ENCODE measurements at places on chromosomes 3 and 15.

DNA sequence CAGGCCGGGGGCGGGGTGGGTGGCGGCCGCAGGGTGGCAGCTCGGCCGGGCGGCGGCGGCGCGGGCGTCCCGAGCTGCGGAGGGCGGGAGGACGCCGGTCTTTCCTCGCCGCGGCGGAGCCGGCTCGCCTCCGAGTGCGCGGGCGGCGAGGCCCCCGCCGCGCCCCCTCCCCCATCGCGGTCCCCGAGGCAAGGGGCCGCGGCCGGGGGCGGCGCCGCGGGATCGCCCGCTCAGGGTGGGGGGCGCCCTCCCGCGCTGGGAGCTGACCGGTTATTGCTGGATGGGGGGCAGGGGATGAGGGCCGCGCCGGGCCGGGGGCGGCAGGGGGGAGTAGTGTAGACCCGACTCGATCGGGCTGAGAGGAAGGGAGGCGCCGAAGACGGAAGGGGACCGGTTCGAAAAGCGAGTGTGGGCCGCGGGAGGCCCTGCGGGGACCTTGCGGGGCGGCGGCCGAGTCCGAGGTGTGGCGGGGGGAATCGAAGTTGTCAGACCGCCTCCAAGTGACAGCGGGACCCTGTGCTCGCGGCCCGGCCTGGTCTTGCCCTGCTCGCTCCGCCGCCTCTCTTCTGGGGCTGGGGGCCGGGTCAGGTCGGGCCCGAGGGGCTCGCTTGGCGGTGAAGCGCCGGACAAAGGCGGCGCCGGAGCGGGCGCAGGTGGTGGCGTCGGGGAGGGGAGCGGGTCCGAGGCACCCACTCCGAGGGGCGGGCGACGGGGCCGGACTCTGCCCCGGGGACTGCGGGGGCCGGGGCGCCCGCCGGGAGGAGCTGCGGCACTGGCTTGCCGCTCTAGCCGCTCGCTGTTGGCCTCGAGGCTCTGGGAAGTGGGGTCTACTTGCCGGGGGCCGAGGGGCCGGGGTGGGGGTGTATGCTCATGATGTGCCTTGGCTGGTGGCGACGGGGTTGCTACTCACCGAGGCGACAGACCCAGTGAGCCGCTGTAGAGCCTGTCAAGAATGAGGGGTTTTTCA, 1.1 kb downstream of the BAHD1 start:
- peak; percentile 16 for DNase-seq

GRCh38 chr3:61668317-61668864, 107.0 kb downstream of the PTPRG start:
- DNase-seq, result no peak

DNA sequence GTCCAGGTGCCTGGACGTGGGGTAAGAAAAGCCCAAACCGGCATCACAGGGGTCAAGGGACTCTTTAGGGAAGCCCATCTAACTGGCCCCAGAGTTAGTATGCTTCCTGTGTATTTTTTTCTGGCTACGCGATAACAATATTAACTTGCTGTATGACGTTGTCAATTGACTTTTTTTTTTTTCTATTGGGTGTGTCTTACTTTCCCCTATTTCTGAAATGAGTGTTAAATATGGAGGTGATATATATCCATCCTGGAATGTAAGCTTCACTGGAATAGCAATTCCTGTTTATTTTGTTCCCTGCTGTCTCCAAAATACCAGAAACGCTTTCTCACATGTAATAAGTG, 598 bp upstream of the GMNC start:
- DNase-seq, result no peak

DNA sequence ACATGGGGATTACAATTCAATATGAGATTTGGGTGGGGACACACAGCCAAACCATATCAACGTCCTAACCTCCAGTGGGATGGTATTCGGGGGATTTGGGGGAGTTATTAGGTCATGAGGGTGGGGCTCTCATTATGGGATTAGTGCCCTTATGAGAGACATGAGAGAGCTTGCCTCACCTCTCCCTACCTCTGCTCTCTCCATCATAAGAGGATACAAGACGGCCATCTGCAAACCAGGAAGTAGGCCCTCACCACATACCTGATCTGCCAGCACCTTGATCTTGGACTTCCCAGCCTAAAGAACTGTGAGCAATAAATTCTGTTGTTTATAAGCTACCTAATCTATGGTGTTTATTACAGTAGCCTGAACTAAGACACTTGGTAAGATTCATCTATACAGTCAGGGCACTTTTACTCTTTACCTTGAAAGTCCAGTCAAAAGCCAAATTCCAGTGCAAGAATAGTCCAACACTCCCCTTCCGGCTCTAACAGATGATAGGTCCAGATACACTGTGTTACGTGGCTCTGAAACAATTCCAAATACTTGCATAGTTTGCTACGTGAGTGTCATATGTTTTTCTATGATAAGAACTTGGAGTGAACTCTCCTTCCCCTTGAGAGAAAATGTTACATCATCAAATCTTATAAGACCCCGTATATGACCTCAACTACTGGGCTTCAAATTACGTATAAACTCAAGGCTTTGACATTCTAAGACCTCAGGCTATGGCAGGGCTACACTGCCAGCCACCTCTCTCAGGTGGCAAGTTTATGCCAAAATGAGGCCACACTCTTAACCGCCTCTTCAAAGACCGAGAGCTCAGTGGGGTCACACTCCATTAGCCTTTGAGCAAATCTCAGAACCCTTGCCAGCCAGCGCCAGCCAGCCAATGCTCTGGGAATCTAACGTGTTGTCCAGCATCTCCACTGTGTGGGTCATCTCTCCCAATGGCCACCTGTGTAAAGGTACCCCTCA, 129.9 kb downstream of the XXYLT1 start:
- DNase-seq, result no peak

DNA sequence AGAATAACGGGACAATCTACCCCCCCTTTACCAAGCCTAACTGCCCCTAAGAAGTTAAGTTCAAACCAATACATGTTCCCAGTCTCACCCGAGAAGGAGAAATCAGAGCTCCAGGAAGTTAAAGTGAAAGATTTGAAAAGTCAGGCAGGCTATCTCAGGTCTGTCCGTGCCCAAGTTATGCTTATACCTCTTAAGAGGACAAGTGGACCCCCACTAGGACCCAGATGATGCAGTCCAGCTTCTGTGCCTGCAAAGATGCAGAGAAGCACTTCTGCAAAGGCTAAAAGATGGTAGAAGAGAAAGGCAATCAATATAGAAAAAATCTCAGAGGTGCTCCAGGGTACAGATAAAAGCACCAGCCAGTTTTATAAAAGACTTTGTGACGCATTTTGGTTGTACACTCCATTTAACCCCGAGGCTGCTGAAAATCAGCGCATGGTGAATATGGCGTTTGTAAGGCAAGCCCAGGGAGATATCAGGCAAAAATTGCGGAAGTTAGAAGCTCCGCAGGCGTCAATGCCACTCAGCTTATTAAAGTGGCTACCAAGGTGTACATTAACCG, 9.8 kb upstream of the SLC9C1 start:
- DNase-seq, result no peak

DNA sequence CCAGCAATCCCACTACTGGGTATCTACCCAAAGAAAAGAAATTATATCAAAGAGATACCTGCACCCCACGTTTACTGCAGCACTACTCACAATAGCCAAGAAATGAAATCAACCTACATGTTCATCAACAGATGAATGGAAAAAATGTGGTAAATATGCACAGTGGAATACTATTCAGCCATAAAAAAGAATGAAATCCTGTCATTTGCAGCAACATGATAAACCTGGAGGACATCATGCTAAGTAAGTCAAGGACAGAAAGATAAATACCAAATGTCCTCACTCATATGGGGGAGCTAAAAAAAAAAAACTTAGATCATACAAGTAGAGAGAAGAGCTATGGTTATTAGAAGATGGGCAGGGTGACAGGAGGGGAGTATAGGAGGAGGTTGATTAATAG, 9.1 kb downstream of the ZBTB11 start:
- DNase-seq, result no peak

- no peak for DNase-seq
These were observed 283.8 kb downstream of the ZPLD1 start for GRCh38 chr3:102718651-102719050.

DNA sequence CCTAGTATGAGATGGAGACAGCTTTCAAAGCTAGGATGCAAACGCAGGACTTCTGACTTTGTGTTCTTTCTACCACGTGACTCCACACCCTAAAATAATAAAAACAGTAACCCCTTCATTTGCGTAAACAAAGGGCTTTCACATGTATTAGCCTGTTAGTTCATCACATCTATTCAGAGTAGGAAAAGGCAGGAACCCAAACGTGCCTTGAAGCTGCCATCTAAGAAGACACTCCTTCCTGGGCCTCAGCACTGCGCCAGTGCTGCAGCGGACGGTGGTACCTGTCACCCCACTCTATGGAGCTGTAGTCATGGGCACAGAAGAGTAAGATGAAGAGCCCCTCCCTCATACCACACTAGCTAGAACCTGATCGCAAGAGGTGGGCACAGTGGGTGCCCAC, 34.3 kb downstream of the PLD1 start:
- DNase-seq, result no peak

- DNase-seq, result no peak
These were observed 25.7 kb downstream of the FSTL1 start for GRCh38 chr3:120424976-120425570.

DNA sequence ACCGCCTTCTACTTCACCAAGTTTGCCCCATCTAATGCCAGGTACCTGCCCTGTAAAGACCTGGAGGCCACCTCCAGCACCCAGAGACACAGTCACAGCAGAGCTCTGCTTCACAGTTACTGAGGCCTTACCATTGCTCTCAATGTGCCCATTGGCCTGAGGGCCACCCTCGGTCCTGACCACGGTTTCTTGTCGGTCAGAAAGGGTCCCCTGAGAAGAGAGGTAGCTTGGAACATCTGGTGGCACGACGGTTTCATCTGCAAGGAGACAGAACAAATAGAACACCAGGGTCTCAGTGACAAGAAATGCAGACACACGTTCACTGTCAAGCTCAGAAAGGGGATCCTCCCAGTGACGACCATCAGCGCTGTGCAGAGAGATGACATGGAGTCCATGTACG, 118.7 kb downstream of the LRIG1 start:
- DNase-seq, result no peak

DNA sequence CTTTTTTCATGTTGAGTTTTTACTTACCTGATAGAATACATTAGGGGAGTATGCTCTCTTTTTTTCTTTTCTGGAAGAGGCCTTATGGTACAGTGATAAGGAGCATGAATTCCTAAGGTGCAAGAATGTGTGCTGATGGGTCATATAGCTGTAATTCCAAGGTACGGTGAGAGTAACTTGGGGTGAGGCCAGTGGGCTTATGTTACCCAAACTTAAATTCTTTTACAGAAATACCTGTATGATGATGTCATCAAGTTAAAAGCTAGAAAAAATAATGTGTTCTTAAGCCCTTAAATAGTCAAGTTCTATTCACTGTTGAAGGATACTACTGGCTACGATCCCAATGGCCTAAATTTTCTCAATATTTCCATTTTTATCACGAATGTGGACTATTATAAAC, 111.2 kb downstream of the GMPS start:
- DNase-seq, result no peak

- no peak for DNase-seq
These were observed 59.2 kb downstream of the CADPS start for GRCh38 chr3:62815981-62816380.

DNA sequence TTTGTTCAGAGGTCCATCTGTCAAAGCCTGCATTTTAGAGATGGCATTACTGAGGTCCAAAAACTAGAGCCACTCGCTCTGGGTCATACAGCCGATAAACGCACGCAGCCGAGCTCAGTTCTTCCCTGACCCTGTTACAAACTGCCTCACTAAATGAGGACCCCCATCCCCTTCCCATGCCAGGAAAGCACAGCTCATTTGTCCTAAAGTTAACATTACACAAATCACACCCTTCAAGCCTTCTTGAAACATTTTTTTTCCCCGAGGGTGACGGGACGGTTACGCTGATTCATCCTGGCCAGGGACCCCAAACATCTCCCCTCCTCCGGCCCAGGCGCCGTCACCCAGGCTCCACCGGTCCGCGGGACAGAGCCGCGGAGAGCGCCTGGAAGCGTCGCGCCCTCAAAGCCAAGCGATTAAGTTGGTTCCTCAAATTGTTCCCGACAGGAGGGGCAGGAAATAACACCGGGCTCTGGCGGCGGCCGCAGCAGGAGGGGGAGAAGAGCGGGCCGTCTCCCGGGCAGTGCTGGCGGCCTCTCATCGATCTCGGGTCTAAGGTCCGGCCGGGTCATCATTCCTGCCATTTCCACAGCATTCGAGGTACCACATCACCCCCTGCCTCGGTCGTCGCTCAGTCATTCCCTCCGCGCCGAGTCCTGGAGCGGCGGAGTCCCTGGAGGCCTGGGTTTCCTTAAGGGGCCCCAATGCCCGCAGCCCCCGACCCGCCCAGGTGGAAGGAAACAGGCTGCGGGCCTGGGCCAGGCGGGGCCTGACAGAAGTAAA, 619 bp upstream of the CMTM8 start:
- peak; percentile 2 for DNase-seq

GRCh38 chr3:153293265-153293664, 131.2 kb downstream of the RAP2B start:
- no peak for DNase-seq

DNA sequence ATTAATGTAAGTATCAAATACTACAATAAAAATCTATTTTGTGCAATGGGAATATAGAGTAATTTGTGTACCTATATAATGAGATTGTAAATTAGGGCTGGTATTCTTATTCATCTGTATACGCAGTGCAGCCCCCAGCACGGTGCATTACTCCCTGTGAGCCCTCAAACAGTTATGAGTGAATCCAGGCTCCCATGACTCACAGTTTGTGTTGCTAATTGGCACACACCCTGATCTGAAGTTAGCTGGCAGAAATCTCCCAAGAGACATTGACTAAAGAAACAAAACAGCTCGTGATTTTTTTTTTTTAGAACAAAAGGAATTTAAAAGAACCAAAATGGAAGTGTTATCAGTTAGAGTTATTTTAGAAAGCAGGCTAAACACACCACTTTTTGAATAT, 15.7 kb downstream of the GK5 start:
- no peak for DNase-seq

DNA sequence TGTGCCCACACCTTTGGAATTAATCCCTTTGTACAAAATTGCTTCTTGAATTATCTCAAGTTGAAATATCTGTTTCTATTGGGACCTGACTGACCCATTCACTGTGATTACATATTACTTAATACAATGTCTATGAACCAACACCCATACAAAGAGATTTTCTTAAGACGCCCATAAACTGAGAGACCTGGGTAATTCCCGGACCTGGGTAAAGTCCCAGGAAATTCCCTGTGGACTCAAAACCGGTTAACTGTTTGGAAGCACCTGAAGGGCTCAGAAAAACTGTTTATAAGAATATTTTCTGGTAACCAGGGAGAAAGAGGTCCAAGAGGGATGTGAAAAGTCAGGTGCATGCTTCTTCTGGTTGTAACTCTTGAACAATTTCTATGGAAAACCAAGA, 314.0 kb upstream of the WNT5A start:
- no peak for DNase-seq

DNA sequence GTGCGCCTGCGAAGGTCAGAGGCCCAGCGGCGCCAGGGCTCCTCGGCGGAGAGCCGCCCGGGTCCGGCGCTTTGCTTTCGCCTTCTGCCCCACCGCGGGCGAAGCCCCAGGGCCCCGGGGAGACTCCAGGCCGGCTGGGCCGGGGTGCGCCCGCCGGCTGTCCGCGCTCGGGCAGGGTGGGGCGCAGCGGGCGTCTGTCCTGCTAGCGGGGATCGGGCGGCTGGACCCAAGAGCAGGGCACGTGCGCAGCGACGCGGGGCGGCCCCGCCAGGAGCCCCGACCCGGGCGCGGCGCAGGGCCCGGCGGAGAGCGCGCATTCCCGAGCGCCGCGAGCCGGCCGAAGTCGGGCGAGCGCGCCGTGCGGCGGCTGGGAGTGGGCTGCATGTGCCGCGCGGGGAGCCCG, 569 bp upstream of the ALDH1A3 start:
- no peak for DNase-seq
